ENCODE measurements at places on chromosomes 7 and 10.
A peak's percentile ranks its signal among the peaks of the same experiment; 100 is the strongest.

DNA sequence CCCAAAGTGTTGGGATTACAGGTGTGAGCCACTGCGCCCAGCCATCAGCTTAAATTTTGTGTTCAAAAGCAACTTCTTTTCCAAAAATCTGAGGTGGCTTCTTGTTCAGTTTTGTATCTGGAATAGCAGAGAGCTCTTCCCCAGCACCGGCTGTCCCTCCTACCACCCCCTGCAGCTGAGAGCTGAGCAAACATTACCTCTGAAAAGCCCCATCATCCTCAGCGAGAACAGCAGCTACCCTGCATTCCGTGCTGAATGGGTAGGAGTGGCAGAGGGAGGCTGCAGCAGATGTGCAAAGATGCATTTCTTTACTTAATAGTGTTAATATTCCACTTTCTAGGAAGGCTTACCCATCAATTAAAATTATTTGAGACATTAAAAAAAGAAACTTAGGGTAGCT lies 31.8 kb downstream of the CCM2 start:
- no peak for DNase-seq

DNA sequence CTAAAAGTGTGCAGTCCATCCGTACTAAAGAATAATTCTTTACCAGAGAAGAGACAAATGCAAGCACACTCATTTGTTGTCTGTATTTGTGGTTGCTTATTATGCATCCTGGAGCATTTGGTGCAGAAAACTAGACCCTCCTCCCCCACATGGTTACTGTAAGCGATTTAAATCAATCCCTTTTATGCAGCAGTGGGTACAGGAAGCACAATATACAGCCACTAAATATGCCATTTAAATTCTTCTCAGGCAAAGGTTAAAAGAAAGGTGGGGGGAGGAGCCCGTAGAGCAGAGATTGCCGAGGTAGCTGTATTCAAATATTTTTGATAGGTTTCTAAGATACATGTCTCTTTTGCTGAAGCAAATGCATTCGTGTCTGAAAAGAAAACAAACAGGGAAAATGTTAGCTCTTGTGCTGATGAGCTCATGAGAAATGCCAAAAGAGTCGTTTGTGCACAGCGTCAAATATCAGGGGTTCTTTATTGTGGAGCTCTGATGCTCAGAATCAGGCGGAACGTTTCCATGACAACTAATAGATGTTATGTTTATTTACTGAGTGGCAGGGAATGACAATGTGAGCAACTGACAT lies 131.3 kb upstream of the NPVF start:
- DNase-seq: no peak

- DNase-seq: no peak
Observed at GRCh38 chr7:13449460-13449859, 540.0 kb downstream of the ETV1 start.

- no peak for DNase-seq
Observed at GRCh38 chr7:20219446-20220292, 2.5 kb upstream of the MACC1 start.

- no peak for DNase-seq
Observed at GRCh38 chr10:74322141-74322540, 171.1 kb downstream of the ADK start.

DNA sequence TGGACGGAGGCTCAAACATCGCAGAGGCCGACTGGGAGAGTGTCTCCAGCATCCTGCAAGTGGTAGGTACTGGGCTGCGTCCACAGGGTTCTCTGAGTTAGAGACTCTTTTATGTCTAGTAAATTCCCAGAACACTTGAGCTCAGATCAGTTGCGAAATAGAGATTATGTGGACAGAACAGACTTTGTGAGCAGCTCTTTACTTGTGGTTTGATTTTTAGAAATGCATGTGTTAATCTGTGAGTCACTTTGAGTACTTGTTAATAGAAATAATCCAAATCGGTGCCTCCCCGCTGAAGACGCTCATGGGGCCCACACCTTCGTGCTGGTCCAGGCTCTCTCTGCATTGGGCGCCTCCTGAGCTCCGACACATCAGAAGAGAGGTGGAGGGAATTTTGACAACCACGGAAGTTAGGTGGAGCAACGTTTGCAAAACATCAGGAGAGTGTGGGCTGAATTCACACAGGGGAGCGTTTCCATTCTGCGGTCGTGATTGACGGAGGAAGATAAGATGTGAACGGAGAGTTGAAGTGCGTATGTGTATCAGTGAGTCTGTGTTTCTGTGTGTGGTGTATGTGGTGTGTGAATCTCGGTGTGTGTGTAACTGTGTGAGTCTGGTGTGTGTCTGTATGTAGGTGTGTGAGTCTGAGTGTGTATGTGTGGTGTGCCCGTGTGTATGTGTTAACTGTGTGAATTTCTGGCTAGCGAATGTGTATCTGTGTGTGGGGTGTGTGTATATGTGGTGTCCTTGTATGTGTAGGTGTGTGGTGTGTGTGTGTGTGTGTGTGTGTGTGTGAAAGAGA lies 32.1 kb downstream of the PFKP start:
- no peak for DNase-seq

DNA sequence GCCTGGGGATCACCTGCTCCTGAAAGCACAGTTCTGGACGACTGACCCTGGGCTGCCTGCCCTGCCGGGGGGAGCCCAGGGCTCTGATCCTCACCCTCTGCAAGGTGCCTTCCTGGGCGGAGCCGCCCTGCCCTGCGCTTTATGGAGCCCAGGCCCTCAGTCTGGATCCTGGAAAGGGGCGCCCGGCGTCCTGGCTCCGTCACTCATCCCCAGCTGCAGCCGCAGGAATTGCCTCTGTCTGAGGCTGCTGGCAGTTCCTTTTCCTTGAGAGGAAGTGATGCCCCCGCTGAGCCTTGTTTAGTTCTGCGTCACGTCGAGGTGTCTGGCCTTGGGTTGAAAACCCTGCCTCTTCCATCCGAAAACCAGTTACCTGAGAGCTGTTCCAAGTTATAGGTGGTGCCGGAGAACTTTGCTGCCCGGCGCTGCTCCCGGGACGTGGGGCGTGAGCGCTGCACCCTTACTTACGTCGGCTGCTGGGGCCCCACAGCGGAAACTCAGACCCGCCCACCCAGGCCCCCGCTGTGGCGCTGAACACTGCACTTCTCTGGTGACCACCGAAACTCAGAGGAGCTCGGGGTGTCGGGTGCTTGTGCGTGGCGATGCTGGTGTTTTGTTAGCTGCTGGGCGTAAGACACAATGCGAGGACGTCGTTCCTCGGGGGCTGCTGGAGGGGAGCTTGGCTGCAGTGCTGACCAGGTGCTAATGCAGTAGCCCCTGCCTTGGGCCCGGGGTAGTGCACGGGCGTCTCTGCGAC lies 5.4 kb downstream of the MAFK start:
- DNase-seq: no peak

GRCh38 chr10:43955978-43956377 lies 307.3 kb upstream of the ZNF32 start:
- DNase-seq: no peak

DNA sequence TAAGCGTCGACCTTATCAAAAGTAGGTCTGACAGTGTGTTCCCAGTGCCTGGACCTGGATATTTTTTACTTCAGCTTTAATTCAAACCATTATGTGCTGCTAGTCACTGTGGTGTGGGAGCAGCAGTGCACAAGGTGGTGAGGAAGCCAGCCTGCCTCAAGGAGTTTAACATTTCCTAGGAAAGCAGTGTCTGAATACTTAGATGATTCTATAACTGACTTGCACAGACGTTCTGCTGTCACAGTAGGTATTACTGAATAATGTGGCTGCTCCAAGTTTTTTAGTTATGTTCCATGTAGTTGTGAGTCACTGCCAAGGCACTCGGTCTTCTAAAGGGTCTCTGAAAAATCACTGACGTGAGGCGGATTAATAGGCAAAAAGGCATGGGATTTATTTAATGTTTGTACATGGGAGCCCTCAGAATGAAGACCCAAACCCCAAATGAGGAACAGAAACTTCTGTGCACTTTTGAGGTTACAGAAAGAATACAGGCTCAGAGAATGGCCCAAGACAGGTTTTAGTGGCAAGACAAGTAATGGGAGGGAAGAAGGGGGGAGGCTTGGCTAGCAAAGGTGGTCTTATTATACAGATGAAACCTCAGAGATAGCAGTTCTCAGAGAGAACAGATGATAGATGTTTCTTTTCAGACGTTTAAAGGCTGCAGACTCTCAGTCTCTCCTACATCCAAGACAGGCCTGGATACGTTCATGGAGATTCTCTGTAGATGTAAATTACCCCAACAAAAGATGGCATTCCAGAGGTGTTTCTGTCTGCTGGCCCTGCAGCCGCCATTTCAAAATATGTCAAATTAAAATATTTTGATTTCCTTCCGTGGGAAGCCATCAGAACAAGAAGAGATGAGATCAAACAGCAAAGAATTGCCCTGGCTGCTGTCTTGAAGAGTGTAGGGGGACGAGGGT lies 209.3 kb downstream of the SDK1 start:
- no peak for DNase-seq

DNA sequence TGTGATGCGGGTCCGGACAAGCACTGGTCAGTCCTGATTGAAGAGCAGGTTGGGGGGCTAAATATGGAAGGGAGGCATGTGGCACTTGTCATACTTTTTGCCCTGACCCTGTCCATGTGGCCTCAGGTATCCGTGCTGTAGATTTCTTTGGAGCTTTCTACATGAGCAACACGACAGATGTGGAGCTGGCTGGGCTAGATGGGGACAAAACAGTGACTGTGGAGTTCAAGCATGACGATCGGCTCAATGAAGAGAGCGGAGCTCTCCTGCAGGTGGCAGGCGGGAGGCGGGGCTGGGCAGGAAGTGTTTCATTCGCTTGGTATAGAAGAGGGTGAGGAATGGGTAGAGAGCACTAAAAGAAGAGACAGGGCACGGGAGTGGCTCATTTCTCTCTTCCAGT lies 13.0 kb upstream of the CHCHD1 start:
- peak; percentile 35 for DNase-seq

- DNase-seq: no peak
Observed at GRCh38 chr7:135300913-135301765, 67.5 kb downstream of the STRA8 start.
